ENCODE measurements at places on chromosomes 4 and X.

DNA sequence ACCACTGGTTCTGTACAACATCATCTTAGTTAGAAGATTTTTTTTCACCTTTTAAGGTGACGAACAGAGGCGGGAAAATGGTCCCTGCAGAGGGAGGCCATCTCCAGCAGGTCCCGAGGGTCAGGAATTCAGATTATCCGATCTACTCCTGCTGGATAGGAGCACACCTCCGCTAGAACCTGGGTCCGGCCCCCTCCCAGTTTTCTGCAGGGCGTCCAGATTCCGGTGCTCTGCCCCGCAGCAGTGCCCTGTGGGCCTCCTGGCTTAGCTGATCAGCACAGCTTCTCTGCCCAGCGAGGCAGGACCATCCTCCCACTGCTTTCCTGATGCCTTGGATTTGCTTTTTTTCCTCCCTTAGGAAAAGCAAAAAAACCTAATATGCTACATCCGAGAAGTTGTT, 2.3 kb downstream of the TBL1X start:
- no peak for DNase-seq

GRCh38 chrX:134171661-134172587, 65.1 kb upstream of the CCDC160 start:
- DNase-seq, result no peak

GRCh38 chr4:105963461-105964400, 68.5 kb downstream of the NPNT start:
- DNase-seq, result no peak

DNA sequence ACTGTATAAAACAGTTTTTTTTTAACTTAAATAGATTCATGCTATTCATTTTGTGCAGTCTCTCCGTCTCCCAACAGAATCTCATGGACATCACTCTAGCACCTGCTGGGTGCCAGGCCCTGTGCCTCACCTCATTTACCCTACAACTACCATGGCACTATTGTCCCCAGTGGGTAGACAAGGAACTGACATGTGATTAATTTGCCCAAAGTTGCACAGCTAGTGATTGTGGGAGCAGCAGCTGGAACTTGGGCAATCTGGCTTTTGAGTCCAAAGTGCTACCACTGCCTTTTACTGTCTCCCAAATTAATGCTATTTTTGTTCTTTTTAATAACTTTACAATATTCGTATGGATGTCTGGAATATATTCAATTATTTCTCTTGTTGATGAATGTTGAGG, 11.2 kb upstream of the PGRMC2 start:
- no peak for DNase-seq

- DNase-seq, result no peak
These were observed 59.8 kb downstream of the ANOS1 start for GRCh38 chrX:8672176-8672575.

- DNase-seq, result peak; percentile 4
These were observed 94.2 kb downstream of the MAOA start for GRCh38 chrX:43750248-43750676.

DNA sequence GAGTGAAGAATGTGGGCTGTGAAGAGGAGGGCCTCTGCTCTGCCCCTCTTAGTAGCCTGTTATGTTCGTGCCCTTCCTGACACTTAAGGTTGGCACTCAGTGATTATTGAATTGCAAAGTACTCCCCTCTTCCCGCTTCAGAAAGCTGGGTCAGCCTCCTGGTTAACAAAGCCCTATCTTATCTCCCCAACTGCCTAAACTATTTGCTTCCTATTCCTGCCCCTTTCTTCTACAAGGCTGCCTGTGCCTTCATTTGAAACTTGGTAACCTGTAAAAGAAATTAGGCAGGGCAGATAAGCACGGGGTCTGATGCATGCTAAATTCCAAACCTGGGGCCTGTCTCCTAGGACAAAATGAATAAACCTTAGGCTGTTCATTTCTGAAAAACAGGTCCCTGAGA, 23.1 kb upstream of the TMEM150C start:
- DNase-seq, result no peak

DNA sequence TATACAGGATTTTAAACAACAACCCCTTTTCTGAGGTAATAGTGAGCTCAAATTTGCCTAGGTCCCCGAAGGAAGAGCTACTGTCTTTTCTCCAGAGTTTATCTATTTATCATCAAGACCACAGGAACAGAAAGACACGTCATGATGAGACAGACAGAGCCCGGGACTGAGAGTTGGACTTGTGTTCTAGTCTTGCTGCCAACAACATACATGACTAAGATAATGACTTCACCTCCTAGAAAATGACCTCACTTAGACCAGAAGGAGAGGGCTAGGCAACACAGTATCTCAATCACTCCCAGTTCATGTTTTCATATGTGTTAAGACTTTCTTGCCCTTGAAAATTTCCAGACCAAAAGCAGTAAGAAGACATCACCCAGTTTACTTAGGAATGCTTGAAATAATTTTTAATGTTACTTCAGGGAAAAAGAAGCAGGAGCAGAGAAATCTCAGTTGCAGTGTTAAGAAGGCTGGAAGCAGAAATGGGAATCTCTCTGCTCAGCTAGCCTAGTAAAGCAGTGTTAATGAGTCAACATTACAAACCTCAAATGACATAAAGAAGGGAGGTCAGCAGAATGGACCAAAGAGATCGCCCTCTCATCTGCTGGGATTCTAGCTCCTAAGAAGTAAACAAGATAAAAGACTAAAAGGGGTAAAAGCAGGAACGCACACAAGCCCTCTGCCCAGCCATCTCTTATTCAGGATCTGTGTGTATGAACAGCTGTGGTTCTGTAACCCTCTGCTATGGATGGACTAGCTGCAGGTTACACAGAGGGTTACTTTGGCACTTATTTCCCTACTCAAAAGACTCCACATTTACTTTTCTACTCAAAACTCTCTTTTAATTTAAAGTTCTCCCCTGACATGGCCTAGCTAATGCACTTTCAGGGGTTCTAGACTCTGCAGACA, 24.8 kb downstream of the PDGFC start:
- peak; percentile 93 for DNase-seq

GRCh38 chrX:37349221-37350033, at the start of gene PRRG1:
Gene PRRG1 (plus strand): TSS chrX:37349364. CDS start chrX:37406250, 56,886 bp downstream.
- peak; percentile 24 for DNase-seq

GRCh38 chr4:140622333-140622958, 53.7 kb upstream of the UCP1 start:
- no peak for DNase-seq

DNA sequence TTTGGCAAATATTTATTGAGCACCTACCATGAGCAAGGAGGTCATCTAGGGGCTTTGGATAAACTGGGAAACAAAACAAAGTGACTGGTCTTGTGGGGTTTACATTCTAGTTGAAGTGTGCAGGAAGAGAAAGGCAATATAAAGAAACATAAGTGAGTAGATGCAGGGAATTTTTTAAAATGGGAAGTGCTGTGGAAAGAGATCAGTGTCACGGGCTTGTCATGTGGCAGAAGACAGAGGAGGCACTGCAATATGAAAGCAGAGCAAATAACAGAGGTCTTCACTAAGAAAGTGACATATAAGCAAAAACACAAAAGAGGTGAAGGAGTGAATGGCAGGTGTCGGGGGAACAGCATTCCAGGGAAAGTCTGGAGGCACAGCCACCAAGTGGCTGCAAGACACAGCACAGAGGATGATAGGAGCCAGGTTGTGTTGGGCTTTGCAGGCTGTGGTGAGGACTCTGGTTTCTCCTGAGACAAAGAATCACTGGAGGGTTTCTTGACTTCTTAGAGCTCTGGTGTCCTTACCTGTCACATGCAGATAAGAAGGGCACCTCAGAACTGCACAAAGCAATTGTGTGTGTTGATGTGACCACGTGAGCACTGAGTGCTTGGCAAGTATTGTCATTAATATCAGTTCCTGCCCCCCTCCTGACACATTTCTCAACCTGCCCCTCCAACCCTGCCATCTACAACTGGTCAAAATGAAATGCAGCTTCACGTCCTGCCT, 143.5 kb downstream of the TSPAN5 start:
- no peak for DNase-seq

- DNase-seq, result no peak
These were observed 78.6 kb upstream of the RAPGEF2 start for GRCh38 chr4:159024266-159024665.

- DNase-seq, result no peak
These were observed 2.7 kb downstream of the EFNB1 start for GRCh38 chrX:68831405-68832100.

- DNase-seq, result no peak
These were observed 34.4 kb downstream of the PF4 start for GRCh38 chr4:73947239-73947985.

Measured in HS-27A (cell line).